ENCODE measurements at places on chromosomes 6 and 20. TPM values are rescaled to one million over a fixed set of nuclear protein-coding genes. Genes with fewer than 3 reads are reported as not detected.

- DNase-seq: no peak
Measured at GRCh38 chr6:137013738-137014602, 30.8 kb downstream of the IL20RA start.

GRCh38 chr6:155327326-155328073 lies 13.2 kb upstream of the TFB1M start:
- DNase-seq: peak; percentile 36

GRCh38 chr6:39488255-39488879 lies 165.9 kb upstream of the KCNK16 start:
- DNase-seq: no peak

The C20orf202 gene
- total RNA-seq: not detected

The TRAPPC3L gene
- total RNA-seq: 0.24 TPM

The SIRPB2 gene
- total RNA-seq: 10.3 TPM
